ENCODE measurements at places on chromosomes 11 and 22. TPM values are rescaled to one million over a fixed set of nuclear protein-coding genes. Genes with fewer than 3 reads are reported as not detected.

DNA sequence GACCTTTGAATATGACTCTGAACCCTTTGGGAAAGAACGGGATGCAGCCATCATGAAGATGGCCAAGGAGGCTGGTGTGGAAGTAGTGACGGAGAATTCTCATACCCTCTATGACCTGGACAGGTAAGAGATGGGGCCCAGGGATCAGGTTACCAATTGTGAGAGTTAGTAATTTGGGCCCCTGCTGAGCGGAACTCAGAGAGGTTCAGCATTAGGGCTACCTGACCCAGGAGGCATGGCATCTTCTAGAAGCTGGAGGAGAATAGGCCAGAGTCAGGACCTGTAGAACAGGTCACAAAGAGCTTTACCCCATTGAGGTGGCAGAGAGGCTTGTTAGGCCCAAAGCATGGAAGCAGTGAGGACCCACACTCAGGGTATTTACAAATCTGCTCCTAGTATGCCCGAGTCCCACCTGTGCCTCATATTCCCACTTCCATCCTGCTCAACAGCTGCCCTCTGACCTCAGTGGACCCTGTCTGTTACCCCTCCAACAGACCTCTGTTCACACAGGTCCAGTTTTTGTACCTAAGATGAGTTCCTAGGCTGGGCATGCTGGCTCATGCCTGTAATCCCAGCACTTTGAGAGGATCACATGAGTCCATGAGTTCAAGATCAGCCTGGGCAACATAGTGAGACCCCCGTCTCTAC is 11.6 kb downstream of the CRY2 start:
- no peak for DNase-seq

DNA sequence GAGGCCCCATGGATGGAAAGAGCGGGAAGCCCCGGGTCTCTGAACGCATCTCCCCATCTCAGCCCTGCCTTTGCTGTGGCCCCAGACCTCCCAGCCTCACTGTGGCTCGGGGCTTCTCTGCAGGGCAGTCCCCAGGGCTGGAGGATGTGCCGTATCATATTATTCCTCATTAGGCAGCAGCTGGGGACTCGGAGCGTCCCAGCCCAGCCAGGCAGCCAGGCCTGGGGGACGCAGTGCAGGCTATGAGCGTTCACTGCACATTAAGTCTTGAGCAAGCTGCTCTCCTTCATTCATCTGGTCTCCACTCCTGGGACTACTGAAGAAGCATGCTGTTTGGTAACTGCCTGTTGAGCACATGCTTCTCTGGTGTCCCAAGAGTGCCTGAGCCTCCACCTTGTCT is 226.8 kb upstream of the TBCEL start:
- DNase-seq, result no peak

Gene MGAT3
- total RNA-seq, result 24.8 TPM

Gene SULT4A1
- 51.6 TPM for total RNA-seq

Gene ZBTB44
- total RNA-seq, result 180 TPM

Measured in occipital lobe (tissue), 3 donors.